M059J (cell line): ENCODE measurements at places on chromosomes 1 and 21. TPM values are rescaled to one million over a fixed set of nuclear protein-coding genes. Genes with fewer than 3 reads are reported as not detected.

GRCh38 chr1:175287377-175287776, 94.8 kb upstream of the KIAA0040 start:
- DNase-seq: no peak

GRCh38 chr1:89262643-89263042, 10.0 kb downstream of the GBP5 start:
- DNase-seq: peak; percentile 93

GRCh38 chr1:246320286-246320685, 186.8 kb downstream of the SMYD3 start:
- no peak for DNase-seq

- DNase-seq: peak; percentile 22
These were observed 84.7 kb upstream of the ETS2 start for GRCh38 chr21:38721055-38721454.

DNA sequence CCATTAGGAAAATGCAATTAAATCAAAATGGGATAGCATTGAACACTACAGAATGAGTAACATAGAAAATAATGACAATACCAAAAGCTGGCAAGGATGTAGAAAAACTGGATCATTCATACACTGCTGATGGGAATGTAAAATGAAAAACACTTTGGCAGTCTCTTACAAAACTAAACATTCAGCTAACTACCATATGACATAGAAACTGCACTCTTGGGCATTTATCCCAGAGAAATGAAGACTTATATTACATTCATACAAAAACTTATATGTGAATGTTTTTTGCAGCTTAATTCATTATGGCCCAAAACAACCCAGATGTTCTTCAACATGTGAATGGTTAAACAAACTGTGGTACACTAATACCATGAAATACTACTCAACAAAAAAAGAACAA, 66.4 kb downstream of the ANKRD13C start:
- no peak for DNase-seq

GRCh38 chr1:61709908-61710289, 15.0 kb downstream of the TM2D1 start:
- DNase-seq: no peak

DNA sequence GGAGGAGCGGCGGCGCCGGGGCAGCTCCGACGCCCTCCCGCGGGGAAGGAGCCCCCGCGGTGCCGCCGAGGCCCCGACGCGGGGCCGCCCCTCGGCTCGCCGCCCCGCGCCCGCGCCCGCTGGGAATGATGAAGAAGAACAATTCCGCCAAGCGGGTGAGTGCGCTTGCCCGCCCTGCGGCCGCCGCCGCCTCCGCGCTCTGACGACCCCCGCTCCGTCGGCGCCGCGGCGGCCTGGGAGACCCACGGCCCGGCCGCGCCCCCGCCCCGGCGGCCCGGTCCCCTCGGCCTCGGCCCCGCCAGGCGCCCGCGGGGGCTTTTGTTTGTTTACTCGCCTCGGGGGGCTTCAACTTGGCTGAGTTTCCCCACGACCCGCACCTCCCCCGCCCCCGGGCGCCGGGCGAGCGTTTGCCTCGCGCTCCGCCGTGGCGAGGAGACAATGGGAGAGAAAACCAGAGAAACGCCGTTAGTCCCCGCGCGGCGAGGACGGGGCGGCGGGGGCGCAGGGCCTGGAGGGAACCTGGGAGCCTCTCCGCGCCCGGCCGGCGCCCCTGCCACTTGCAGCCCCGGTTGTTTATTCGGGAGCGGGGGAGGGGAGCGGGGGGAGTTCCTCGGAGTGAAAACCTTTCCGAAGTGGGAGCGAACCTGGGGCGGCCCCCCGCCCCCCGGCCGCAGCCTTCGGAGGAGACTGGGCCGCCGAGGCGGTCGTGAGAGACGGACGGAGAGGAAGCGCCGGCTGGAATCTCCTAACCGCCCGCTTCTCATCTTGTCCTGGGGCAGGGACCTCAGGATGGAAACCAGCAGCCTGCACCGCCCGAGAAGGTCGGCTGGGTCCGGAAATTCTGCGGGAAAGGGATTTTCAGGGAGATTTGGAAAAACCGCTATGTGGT, 661 bp downstream of the PLEKHO1 start:
- DNase-seq: peak; percentile 49

DNA sequence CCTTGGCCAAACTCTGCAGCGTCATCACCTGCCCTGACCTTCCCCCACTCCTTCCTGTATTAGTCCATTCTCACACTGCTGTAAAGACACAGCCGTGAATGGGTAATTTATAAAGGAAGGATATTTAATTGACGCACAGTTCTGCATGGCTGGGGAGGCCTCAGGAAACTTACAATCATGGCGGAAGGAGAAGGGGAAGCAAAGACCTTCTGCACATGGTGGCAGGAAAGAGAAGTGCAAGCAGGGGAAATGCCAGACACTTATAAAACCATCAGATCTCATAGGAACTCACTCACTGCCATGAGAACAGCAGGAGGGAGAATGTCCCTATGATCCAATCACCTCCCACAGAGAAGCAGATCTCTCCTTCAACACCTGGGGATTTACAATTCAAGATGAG, 408.5 kb downstream of the PTPRU start:
- no peak for DNase-seq

DNA sequence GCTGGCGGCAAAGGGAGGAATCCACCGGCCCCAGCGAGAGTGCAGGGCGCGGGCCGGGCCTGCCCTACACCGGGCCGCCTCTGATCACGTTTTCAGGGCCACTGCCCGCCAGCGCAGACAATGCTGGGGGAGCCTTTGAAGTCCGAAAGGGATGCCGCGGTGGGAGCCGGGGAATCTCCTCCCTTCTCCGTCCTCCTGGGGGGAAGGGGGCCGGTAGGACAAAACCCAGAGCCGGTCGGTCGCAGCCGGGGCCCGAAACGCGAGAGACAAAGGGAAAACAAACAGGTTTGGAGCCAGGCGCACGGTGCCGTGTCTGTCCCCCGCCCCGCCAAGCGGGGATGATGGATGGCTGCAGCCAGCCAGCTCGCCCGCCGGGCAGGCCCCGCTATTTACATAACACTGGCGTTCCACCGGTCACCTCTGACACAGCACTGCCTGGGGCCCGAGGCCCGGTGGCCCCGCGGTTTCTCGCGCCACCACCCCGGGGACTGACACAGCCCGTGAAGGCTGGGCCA, 92.0 kb downstream of the CASZ1 start:
- peak; percentile 61 for DNase-seq

- no peak for DNase-seq
These were observed 32.7 kb downstream of the ADSS2 start for GRCh38 chr1:244419024-244419423.

- DNase-seq: no peak
These were observed 222.8 kb downstream of the FOXD2 start for GRCh38 chr1:47660622-47661021.

GRIK1 gene
- not detected in 2 replicates for total RNA-seq

VAV3 gene
- 72.8 and 96.6 TPM in 2 replicates for total RNA-seq

LCE1D gene
- not detected in 2 replicates for total RNA-seq

PEAR1 gene
- 0.32 and 0.34 TPM in 2 replicates for total RNA-seq

IQCC gene
- 6.9 and 8.7 TPM in 2 replicates for total RNA-seq
